ENCODE measurements at places on chromosomes 12 and 14.

- DNase-seq = no peak
Observed at GRCh38 chr12:131471946-131472732, 238.8 kb upstream of the SFSWAP start.

- no peak for DNase-seq
Observed at GRCh38 chr12:66320996-66321395, 18.7 kb downstream of the HELB start.

- no peak for DNase-seq
Observed at GRCh38 chr12:2851931-2852330, 4.9 kb downstream of the TEX52 start.

DNA sequence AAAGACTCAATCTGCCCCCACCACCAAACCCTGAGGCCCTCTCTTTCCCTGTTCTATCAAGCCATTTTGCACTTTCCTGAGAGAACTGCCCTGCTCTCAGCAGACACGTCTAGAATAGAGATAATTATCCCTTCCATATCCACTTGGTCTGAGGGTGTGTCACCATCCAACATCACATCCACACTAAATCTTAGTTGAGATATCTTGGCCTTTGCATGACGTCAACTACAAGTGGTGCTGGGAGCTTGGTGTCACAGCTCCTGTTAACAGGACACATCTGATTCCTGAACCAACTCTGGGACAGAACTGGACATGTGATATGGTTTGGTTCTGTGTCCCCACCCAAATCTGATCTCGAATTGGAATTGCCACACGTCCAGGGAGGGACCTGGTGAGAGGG, 1109.2 kb downstream of the TMEM121 start:
- no peak for DNase-seq

- DNase-seq = no peak
Observed at GRCh38 chr14:68694516-68695235, 98.2 kb downstream of the ZFP36L1 start.

DNA sequence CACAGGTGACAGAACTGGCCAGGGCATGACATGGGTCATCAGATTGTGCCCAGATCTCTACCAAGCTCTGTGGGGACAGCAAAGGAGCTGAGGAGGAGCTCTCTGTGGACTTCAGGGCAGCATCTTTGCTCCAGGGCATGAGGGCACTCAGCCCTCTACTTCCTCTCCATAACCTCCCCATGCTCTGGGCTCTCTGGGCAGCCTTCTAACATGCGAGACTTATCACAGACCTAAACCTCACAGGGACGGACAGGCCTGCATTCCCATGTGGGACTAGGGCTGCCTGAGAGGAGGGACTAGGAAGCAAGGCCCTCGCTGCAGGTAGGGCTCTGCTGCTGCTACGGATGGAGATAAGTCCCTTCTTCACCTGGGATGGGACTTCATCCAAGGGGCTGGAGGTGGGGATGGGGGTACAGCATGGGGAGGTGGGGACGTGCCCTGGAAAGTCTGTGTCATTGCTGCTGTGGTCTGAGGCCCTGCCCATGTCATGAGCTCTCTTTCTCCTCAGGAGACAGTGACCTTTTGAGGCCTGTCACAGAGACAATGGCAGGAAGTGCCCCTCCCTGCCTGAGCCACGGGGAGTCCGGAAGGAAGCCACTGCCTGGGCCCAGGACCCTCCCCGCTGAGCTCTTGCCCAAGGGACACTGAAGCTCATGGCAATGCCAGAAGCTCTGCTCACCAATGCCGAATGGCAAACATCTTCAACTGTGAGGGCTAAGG, 44.1 kb downstream of the PITPNM2 start:
- DNase-seq = no peak

DNA sequence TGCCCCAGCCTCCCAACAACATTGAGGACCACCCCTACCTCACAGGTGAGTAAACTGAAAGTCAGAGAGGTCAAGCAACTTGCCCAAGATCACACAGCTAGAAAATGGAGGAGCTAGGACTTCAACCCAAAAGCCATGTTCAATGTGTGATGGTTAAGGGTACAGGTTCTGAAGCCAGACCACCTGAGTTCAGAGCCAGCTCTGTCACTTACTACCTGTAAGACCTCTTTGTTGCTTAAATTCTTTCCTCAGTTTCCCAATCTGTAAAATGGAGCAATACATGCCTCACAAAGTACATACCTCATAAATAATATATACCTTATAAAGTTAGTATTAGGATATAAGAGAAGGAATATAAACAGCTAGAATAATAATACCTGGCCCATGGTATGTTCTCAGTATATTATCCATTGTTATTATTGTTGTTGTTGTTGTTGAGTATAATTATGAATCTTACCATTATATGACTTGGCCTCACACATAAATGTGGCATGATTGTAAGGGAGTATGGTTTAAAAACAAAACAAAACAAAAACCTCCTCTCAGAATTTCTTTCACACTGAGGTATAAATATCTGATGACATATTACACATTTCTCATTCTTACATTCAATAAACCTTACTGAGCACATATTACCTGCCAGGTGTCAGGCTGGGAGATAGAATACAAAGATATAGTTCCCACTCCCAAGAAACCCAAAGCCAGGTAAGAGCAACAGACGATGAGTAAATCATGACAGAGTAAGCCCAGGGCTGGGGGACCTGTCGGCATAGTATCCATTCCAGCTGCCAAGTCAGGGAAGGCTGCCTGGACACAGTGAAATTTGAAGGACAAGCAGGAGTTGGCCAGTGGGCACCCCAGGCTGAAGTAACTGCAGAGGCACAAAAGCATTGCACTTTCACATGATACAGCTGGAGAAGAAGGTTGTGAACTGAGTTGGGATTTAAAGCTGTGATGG, 19.6 kb downstream of the CMKLR1 start:
- no peak for DNase-seq

GRCh38 chr14:59772233-59772632, 98.3 kb downstream of the RTN1 start:
- DNase-seq = no peak

GRCh38 chr14:102029956-102030355, 56.9 kb downstream of the HSP90AA1 start:
- DNase-seq = no peak

GRCh38 chr14:74423246-74423645, 2.8 kb downstream of the SYNDIG1L start:
- DNase-seq = no peak

DNA sequence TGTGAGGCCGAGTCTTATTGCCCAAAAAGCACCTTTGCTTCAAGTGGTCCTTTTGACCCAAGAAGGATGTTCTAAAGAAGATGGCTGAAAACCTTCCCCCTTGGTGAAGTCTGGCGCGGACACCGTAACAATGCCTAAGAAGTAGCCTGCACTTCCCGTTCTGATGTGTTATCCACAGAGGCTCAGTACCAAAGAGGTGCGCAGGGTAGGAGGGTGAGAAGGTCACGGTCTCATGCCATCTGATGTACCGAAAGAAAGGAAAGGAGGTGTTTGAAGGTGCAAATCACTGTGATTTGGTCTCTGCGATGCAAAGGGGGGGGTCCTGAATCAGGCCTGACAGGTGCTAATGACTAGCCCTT, 9.9 kb downstream of the PEBP1 start:
- DNase-seq = no peak

DNA sequence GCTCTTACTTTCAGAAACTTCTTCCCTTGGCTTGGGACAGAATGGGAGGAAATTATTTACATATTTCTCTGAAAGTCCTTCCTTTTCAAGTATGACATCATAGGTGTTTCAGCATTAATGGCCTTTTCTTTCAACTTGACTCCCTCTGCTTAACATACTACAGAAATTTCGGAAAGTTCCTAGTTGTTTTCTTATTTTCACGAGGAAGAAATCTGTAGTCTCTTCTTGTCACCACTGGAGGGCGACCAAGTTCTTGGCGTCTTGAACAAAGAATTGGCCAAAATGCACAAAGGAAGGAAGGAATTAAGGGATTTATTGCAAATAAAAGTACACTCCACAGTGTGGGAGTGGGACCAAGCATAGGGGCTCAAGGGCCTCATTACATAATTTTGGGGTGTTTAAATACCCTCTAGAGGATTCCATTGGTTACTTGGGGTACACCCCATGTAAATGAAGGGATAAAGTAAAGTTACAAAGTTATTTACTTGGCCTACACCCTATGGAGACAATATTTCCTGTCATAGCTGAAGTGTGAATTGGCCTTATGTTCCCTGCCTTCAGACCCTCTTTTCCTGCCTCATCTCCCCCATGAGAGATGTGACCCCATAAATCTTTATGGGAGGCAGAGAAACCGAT, 70.4 kb downstream of the RPL10L start:
- DNase-seq = no peak

GRCh38 chr14:75041613-75042012, 9.7 kb downstream of the MLH3 start:
- no peak for DNase-seq

DNA sequence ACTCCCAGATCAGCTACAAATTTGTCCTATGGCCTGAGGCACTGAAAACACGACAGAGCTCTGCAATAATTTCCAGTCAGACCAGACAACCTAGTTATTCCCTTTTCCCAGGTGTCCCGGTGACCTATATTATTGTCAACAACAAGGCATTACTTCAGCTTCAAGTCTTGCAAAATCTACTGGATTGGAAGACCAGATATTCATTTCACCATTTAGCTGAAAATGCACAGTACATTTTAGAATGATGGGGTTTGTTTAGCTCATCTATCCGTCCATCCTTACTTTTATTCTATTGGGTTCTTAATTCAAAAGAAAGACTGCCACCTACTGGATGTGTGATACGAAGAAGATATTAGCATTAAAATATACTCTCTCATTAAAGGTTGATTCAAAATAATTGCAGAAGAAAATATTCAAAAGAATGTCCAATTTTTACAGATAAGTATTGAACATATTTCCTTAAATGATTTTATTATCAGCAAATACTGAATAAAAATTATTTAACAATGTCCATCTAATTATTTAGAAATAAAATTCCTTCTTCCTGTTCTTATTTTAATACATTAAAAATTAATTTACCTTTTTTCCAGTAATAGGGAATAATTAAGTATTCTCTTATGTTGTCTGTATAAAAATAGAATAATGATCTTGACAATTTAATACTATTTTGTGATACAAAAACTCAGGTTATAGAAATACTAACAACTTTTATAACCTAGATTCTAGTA, 244.9 kb upstream of the LRIG3 start:
- DNase-seq = no peak

GRCh38 chr12:51323317-51323960, 535 bp downstream of the BIN2 start:
- no peak for DNase-seq

DNA sequence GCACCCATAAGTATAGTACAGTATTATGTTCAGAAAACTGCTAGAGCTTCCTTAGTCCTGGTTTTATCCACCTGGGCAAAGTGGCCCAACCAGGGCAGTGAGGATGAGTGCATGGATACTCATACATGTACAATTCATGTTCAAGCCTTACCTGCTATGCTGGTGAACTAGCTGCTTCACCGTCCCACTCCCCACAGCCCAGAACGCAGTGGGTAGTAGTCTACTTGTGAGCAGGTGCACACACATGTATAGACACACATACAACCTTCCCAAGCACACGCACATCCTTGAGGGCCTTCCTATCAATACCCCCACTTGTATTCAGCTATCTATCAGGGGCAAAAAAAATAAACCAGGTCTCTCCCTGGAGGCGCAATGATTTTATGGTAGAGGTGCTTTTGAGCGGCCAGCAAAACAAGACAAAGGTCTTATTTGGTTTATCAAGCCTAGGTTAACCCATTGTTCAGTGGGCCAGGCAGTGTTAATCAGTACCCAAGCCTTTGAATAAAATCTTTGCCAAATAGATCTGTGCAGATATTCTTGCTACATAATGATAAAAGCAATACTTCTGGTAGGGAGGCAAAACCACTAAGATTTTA, 69.8 kb downstream of the ZFP36L1 start:
- DNase-seq = no peak

DNA sequence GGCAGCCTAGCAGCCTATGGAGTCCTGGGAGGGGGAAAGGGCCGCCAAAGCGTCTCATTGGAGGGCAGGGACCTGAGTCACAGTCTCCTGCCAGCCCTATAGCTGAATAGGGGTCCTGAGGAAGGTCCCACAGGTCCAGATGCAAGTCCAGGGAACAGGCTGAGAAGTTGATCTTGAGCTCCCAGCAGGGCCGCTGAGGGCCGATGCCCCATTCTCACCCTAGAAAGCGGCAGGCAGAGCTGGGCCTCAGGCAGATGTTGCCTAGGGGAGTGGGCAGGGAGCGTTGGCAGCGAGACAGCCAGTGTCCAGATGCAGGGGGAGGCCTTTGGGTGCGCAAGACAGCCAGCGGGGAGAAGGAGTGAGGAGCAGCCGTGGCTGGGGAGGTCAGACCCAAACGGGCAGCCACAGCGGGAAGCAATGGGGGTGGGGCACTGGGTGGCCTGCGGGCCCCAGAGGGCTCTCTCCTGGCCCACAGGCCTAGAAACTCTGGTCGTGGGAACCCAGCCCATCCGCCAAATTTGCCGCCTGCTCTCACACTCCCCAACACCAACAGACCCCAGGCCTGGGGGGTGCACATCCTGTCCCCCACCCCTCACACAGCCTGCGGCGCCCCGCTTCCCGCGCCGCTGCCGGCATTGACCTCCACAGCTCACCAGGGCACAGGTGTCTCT, 1.1 kb downstream of the HDAC7 start:
- no peak for DNase-seq

- no peak for DNase-seq
Observed at GRCh38 chr14:85190251-85190650, 339.7 kb upstream of the FLRT2 start.

DNA sequence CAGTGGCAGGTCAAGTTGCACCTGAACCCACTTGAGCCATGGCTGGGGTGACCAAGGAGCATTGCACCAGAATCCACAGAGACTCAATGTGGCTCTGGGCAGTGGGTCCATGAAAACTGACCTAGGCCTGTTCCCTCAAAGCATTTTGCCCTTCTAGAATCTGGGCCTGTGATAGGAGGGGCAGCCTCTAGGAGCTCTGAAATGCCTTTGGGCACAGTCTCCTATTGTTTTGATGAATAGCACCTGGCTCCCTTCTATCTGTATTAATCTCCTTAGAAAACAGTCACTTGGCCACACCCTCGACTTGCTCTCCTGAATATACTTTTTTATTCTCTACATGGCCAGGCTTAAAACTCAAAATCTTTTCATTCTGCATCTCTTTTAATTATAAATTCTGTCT, 14.1 kb upstream of the KRAS start:
- no peak for DNase-seq

DNA sequence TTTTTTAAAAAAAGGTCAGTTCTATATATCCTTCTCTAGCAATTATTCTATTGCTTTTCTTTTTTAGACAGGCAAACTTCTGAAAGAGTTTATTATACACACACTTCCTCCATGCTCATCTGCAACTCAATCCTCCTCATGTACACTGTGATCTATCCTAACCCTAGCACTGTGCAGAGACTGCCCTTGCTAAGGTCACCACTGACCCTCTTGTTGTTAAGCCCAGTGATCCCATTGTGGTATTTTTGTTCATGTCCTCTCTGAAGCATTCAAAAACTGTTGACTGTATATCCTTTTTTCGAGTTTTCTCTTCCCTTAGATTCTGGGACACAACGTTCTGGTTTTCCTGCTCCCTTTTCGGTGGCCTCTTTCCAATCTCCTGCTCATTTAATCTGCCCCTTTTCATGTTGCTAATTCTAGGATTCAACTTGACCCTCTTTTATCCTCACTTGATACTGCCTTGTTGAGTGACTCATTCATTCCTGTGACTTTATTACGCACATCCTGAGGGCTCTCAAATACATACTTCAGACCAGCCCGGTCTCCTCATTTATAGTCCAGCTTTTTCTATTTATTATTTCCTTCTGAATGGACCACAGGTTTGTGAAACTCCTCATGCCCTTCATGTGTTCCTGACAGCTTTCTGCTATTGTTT, 53.9 kb upstream of the PTPRB start:
- no peak for DNase-seq

Data from cerebellar nuclear complex (tissue), 1 donor.